ENCODE measurements at places on chromosomes 12 and 14.

GRCh38 chr12:131644481-131644880 lies 66.4 kb upstream of the SFSWAP start:
- no peak for DNase-seq

- DNase-seq = no peak
These were observed 97.7 kb downstream of the SETD3 start for GRCh38 chr14:99382781-99383471.

DNA sequence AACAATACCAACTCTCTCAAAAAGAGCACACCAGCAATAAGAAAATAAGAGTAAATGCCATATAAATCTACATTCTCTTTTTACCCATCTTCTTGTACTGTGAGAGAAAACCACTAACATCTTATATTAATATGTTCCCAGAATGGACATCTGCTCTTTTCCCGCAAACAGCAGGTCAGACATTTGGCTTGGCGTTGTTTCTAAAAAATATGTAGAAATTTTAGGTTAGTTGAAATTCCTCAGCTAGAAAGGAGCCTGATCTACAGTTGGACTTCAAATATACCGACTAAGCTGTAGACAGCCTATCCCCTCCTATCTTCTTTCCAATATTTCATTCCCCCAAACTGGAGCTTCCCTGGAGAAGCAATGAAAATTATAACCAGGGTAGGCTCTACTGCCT lies 88.7 kb downstream of the PPP2R5E start:
- no peak for DNase-seq

DNA sequence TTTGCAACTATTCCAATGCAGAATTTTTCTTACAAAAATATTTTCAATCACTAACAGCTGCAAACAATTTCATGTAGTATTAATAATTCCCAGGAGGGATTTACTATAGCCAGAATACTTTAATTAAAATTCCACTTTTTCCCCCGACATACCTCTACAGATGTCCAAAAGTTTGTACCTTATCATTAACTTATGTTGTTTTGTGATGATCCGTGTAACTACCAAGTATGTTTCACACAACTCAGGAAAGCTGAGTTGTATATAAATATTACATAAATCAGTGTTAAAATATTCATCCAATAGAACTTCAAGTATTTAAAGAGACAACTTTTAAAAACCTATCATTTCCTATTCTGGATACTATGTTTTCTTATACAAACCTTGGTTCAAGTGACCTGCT lies 2.4 kb downstream of the EPS8 start:
- DNase-seq = no peak

- DNase-seq = no peak
These were observed 27.0 kb upstream of the TMEM260 start for GRCh38 chr14:56552615-56553014.

DNA sequence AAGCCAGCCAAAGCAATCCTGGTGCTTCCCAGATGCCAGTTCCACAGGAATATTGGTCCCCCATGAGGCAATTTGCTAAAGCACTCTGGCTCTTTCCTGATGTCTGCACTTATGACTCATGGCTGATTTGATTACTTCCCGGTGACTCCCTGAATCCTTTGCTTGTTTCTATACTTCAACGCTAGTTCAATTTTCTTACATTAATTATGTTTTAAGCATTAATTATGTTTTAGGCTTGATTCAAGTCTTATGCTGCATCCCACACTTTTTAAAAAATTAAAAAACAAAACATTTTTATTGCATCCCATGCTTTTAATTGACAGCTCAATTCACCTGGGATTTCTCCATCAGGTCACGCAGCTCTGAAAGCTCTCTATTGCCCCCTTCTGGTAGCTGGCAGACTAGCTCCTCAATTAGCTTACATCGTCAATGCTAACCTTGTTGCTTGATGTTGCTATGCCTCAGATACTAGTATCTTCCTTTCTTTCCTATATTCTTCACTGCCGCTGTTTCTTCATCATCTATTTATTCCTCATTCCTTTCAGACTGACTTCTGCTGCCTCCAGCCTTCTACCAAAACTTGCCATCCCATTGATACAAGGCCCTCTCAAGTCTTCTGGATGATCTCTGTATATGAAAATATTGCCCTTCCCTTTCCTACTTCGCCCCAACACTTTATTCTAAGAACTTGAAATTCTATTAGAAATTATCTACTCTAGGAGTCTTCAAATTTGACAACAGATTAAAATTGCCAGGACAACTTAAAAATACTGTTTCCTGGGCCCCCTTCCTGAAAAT lies 32.0 kb downstream of the TSHR start:
- DNase-seq = peak; percentile 21

DNA sequence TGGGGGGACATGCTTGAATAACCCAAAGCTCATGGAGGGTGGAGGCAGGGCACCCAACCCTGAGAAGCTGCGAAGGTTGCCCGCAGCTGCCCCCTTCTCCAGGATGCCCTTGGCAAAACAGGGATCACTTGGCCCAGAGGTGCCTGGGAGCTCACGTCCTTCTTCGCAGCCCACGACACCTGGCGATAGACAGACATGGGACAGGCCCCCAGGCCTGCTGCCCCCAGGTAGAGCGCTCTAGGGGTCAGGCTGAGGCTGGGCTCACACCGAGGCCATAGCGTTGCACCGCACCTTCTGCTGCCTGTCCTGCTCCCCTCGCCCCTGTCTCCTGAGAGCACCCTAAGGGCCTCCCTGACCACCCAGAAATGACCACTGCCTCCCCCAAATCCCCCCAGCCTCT lies 20.2 kb upstream of the PLA2G1B start:
- no peak for DNase-seq

GRCh38 chr12:58917699-58918468 lies 2.4 kb downstream of the LRIG3 start:
- DNase-seq = no peak
